ENCODE measurements at places on chromosomes 5 and 9.

- DNase-seq = no peak
Observed at GRCh38 chr5:172533399-172534228, 79.3 kb upstream of the SH3PXD2B start.

- no peak for DNase-seq
Observed at GRCh38 chr5:174943785-174944184, 219.4 kb downstream of the MSX2 start.

GRCh38 chr9:17636349-17636748 is 57.5 kb downstream of the SH3GL2 start:
- no peak for DNase-seq

- DNase-seq = no peak
Observed at GRCh38 chr9:83538890-83539238, 663 bp upstream of the FRMD3 start.

GRCh38 chr5:116629168-116629567 is 54.5 kb upstream of the SEMA6A start:
- no peak for DNase-seq

DNA sequence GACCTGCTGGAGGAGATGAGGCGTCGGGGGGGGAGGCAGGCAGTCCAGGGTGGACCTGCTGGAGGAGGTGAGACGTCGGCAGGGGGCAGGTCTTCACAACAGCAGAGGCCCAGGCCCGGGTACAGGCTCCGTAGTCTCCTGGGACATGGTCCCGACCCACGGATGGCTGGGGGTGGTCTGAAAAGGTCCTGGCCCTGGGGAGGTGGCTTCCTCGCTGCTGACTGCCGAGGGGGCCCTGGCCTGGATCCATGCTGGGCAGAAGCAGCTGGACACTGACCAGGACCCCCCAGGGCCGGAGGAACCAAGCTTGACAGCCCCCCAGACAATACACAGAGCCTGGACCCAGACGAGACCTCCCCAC is 8.5 kb downstream of the EGFL7 start:
- no peak for DNase-seq

DNA sequence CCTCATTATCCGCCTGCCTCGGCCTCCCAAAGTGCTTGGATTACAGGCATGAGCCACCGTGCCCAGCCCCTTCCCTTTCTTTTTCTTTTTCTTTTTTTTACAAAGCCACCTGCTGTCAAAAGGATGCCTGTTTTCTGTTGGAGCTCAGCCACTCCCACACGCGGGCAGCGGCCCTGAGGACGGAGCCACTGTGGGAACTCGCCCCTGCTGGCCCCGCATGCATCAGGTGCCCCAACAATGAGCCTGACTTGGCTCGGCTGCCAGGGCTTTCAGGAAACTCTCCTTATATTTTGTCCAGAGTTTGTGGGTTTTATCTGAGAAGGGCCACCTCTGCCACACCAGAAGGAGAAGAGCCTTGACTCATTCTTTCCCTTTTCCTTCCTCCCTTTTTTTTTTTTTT is 37.1 kb upstream of the LRRC14B start:
- DNase-seq = no peak

DNA sequence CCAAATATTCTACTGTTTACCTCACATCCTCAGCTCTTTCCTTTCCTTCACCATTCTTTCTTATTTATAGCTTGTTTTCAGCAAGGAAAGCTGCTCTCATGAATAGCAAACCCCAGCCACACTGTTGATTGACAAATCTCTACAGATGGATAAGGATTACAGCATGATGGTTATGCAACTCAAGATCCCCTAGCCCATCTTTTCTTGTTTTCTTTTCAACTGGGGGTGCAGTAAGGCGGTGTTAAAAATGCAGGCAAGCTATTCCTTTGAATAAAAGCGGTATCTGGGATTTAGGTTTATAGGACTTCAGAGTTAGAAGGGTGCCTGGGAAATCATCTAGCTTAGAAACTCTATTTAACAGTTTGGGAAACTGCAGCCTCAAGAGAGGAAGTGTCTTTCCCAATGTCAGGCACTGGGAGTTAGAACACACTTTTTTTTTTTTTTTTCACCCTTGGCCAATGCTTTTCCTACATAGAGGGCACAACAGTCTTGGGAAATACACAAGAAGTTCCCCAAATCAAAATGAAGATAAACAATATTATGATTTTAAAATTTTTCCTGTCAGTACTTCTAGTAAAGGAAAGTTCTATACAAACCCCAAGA is 2.6 kb downstream of the SPARC start:
- no peak for DNase-seq

- no peak for DNase-seq
Observed at GRCh38 chr9:111356481-111357244, 26.6 kb upstream of the OR2K2 start.

- DNase-seq = no peak
Observed at GRCh38 chr5:168613996-168614395, 34.8 kb upstream of the PANK3 start.

DNA sequence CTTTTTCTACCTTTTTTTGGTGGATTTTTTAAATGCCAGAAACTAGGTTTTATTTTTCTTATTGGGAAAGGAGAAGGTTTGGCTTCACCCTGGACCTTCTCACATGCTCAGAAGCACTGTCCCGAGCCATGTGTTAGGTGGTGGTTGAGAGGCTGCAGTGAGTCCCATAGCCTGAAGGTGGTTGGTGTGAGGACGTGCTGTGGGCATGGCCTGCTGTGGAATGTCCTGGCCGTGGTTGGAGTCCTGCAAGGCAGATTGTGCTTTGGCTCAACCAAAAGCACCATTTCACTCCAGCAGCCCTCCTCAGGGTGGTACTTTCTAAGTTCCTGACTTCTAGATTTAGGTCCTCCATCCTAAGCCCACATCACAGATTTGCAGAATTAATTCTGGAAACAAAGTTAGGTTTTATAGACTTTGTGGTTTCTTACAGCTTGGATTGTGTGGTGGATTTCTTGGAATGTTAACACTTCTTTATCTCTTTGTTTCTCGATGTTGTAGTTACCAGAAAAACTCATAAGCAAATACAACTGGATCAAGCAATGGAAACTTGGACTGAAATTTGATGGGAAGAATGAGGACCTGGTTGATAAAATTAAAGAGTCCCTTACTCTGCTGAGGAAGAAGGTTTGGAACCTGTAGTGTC is 22.6 kb downstream of the OTULIN start:
- no peak for DNase-seq

GRCh38 chr5:61330341-61330844 is 1.7 kb upstream of the ZSWIM6 start:
- no peak for DNase-seq

- DNase-seq = no peak
Observed at GRCh38 chr5:35678661-35679060, 61.0 kb downstream of the SPEF2 start.

DNA sequence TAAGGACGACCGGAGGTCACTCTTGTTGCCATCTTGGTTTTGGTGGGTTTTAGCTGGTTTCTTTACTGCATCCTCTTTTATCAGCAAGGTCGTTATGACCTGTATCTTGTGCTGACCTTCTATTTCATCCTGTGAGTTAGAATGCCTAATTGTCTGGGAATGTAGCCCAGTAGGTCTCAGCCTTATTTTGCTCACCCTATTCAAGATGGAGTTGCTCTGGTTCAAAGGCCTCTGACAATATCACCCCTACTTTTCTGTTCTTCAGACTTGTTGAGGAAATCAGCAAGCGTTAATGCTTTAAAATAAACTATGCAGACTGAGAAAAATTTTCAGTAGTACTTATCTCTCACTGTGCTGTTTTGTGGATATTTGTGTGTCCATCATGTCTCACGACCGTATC is 92.6 kb downstream of the MTRR start:
- no peak for DNase-seq

DNA sequence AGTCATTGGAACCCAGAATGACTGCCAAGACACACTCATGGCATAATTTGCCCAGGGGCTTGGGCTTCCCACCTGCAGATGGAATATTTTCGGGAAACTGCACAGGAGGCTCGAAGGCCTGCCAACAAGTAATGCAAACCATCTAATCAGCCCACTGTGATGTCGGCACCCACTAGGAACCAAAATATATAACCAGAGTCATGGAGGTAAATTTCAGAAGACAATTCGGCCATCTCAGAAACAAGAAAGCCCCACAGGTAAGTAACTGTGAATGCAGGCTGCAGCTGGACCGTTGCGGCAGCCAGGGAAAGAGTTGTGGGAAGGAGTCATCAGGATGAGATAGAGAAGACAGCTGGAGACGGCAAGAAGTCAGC is 264.4 kb downstream of the SYK start:
- DNase-seq = no peak

DNA sequence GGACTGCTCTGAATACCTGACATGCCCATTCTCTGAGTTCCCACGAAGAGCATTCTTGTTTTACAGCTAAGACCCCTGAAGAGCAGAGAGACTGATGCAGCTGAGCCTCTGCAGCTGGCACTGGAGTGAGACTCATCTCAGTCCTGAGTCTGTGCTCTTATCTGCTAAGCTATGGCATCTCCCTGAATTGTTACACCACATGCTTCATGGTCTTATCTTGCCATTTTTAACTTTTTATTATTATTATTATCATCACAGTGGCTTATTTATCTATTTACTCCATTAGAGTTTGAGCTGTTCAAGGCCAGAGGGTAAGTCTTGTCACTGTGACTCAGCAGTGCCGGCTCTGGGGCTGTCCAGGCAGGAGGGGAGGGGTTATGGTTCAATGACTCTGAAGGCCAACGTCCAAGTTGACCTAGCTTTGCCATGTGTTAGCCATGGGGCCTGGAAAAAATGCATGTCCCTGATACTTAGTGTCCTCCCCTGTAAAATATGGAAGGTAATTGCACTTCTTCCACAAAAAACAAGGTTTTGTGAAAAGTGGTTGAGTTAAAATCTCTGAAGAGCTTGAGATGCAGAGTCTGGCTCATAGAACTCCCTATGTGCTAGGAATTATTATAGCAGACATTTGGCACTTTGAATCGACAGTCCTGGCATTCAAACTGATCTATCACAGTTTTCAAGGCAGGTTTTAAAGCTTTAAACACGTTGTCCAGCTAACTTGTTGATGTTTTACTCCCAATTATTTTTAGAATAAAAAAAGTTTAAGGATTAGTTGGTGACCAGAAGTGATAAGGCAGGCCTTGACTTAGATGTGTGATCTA is 94.6 kb downstream of the ALDH1A1 start:
- DNase-seq = no peak

DNA sequence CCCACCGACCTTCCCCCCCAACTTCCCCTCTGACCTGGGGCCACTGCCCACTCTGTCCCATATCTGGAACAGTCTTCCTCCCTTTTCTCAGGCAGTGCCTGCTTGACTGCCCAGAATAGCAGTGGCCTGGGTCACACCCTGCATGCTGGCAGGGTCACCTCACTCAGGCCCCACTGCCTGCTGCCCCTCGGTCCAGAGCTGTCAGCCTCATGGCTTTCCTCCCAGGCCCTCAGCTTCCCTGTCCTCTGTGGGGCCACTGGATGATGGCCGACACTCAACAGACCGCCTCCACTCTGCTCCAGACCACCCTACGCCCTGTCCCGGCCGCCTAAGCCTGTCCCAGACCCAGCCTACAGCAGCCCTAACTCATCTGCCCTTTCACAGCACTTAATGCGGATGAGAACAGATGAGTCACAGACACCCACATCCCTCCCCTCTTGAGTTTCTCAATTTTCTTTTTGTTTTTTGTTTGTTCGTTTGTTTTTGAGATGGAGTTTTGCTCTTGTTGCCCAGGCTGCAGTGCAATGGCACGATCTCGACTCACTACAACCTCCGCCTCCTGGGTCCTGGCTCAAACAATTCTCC is 5.9 kb downstream of the PNPLA7 start:
- DNase-seq = no peak

DNA sequence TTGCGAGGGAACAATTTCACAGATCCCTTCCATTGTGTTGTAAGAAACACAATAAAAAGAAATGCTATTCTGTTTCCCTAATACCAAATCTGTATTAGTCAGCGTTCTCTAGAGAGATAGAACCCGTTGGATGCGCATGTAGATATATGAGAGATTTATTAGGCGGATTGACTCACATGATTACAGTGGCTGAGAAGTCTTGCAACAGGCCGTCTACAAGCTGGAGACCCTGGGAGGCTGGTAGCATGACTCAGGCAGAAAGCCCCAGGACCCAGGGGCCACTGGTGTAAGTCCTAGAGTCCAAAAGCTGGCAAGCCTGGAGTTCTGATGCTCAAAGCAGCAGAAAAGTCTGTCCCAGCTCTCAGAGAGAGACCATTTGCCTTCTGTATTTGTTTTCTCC is 18.4 kb upstream of the IL17B start:
- no peak for DNase-seq

DNA sequence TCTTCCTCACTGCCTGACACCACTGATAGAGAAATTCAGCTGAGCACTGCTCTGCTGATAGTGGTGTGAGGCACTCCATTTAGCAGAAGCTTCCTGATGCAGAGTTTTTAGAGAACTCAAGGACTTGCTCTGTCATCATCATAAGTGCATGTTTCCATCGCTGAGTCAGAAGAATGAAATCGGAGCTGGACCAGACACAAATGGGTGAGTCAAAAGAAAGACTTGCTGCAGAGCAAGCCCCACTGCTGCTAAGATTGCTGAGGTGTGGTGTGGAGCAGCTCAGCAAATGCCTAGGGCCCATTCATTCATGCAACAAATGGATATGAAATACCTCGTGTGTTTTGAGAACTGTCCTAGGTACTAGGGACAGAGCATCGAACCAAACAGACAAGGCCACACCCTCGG is 410.2 kb upstream of the SLC30A5 start:
- no peak for DNase-seq

GRCh38 chr9:85162822-85163221 is 493.3 kb downstream of the NTRK2 start:
- no peak for DNase-seq

DNA sequence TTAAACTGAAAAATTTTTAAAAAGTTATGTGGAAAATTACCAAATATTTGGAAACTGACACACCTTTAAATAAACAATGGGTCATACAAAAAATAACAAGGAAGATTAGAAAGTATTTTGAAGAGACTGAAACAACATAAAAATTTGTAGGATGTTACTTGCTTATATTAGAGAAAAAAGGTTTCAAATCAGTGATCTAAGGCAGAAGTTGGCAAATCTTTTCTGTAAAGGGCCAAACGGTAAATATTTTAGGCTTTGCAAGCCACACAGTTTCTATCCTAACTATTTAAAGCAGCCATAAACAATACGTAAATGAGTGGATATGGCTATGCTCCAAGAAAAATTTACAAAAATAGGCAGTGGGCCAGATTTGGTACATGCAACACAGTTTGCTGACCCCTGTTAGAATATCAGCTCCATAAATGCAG is 81.3 kb downstream of the OXCT1 start:
- no peak for DNase-seq

DNA sequence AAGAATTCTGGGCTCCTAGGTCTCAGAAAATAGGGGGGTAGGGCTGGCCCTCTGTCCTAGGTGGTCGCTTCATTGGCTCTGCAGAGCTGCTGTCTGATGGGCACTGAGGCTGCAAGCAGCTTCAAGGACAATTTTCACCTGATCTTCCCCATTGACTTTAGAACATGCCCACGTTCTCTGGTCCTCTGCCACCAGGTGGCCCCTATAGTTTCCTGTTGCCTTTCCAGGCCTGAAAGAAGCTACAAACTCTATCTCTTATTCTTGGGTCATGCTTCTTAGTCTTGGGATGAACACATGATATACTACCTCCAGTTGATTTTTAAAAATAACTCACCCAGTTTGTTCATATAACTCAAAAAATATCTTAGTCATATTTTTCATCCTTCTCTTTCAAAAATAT is 26.3 kb downstream of the SPZ1 start:
- DNase-seq = no peak

Data from T-helper 22 cell (primary cell).